ENCODE measurements at places on chromosomes 6 and 20.

DNA sequence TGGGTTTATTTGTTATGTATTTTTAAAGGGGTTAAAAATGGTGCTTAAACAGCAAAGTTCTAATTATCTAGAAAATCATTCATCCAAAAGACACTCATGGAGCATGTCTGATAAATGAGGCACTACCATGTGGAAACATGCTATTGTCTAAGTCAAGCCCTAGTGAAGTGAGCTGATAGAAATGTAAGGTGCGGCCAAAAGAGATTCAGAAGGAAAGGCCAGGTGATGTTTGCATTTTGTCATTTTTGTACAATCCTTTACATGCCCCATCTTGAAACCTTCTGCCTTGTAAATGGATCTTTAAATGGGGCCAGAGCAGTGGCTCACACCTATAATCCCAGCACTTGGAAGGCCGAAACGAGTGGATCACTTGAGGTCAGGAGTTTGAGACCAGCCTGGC lies 77.3 kb downstream of the PLCG1 start:
- no peak for ATAC-seq

GRCh38 chr20:44247131-44247571 lies at the start of gene GDAP1L1:
Gene GDAP1L1, plus strand, starts transcription at chr20:44247308. Its CDS starts 27 bp downstream, at chr20:44247335.
- ATAC-seq, result peak; percentile 65

- no peak for ATAC-seq
Measured at GRCh38 chr20:23873370-23874015, 6.1 kb downstream of the CST5 start.

GRCh38 chr20:1346315-1346969 lies 17.5 kb upstream of the SDCBP2 start:
- ATAC-seq, result no peak

- no peak for ATAC-seq
Measured at GRCh38 chr6:85461798-85462170, 11.9 kb downstream of the NT5E start.

DNA sequence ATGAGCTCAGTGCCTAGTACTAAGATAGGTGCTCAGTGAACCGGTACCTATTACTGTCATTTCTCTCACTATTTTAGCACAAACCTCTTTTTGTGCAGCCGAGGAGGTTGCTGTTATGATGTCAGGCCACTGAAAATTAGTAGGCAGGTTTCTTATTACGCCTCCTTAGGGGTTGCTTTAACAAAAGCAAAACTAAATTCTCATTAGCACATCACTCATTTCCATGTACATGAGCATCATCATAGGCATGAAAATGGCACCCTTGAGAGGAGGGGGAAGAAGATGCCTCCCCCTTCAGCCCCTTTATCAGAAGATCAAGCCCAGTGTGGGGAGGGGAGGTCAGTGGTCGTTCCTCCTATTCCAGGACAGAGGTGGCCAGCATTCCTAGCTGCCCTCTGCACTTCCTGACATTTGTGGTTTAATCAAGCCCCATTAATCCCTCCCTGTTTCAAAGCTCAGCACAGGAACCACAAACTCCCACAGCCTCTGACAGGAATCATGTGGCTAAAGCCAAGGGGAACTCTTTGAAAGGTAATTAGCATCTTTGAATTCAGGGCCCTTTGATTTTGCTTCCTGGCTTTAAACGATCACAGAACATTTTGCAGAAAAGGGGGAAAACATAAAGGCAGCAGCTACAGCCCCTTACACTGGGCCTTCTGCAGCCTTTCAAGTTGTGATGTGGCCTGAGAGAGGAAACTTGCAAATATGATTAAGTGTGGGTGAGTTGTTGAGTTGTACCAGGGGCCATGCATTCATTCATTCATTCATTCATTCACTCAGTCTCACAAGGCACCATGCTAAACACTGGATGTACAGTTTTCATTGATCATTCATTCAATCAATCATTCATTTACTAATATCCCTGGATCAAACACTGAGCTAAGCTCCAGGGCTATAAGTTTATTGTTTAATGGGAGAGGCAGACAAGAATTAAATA lies 31.9 kb upstream of the PSMF1 start:
- no peak for ATAC-seq

GRCh38 chr6:87747646-87748045 lies 45.6 kb upstream of the AKIRIN2 start:
- no peak for ATAC-seq

DNA sequence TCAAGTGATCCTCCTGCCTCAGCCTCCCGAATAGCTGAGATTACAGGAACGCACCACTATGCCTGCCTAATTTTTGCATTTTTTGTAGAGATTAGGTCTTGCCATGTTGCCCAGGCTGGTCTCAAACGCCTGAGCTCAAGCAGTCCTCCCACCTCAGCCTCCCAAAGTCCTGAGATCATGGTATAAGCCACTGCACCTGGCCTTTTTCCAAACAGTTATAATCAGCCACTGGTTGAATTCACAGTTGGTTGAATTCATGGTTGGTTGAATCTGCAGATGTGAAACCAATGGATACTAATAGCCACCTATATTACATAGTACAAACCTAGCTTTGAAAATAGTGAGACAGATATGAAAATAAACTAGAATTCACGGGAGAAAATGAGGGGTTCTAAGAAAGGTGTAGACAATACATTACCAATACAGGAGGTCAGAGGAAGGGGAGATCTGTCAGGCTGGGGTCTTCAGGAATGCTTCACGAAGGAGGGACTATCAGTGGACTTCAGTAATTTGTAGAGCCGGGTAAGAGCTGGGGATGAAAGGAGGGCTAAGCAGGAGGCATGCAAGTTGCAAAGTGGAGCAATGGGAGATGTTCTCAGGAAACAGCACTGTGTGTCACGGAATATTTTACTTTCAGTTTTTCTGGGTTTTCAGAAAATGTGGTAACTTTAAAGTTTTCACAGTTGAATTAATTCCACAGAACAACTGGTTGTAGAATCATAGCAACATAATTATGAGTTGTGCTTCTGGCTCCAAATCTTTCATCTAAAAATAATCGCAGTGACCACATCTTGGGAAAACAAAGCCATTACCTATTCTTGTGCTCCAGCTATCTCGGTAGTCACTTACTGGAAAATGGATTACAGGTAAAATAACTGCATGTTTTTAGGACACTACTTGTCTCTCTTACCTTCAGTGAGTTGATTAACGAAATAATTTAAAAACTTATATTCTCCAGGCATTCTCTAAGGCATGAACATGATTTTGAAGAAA lies 12.9 kb upstream of the CEP85L start:
- ATAC-seq, result no peak

GRCh38 chr6:35486005-35486925 lies 10.6 kb downstream of the TEAD3 start:
- ATAC-seq, result no peak

DNA sequence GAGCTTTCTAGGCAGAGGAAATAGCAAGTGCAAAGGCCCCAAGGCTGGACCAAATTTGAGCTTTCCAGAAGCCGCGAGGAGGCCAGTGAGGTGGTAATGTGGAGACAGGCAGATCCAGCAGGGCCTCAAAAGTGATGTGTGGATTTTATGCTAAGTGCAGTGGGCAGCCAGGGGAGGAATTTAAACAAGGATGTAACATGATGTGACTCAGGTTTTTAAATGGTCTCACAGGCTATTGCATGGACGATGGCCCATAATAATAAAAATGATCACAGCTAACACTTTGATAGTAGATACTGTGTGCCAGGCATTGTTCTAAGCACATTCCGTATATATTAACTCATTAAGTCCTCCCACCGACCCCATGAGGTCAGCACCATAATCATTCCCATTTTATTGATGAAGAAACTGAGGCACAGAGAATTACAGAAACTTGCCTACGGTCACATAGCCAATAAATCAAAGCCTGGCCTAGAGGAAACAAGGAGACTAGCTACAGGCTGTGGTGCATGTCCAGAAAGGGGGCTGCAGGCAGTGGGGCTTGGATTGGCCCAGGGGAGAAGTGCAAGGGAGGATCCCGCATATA lies 18.0 kb upstream of the PREX1 start:
- ATAC-seq, result no peak

GRCh38 chr6:32152769-32153563 lies 975 bp upstream of the PPT2 start:
- ATAC-seq, result peak; percentile 61

DNA sequence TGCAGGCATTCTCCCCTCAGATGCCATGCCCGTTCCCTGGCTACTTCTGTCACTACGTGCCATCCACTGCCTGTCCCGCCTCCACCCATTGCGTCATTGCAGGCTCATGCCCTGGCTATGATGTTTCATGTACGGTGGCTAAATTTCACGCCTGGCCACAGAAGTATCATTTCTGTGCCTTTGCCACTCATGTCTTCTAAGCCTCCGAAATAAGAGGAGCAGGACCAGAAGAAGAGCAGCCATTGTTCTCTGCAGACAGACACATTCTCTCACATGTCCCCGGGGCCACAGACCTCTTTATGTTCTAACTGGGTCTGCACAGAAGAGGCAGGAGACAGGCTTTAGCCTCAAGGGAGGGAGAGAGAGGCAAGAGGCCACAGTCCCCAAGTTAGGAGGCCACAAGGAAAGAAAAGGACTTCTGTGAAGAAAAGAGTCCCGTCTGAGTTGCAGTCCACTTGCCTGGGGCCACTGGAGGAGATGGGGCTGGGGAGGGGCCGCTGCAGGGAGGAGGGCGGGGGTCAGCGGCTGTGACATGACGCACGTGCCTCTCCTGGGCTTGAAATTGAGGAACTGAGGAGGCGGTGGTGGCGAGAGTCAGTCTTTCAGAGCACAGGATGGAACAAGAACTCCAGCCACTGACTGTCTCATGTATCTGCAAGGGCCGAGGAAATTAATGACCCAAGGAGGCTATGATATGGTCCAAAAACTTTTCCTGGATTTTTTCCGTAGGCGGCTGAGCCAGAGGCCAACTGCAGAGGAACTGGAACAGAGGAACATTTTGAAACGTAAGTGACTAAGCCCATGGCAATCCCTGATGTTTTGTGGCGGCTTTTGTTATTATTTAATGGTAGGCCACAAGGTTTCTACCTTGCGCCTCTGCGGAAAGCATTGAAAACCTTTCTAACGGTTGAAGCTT lies 55.9 kb downstream of the TBC1D7 start:
- ATAC-seq, result no peak

DNA sequence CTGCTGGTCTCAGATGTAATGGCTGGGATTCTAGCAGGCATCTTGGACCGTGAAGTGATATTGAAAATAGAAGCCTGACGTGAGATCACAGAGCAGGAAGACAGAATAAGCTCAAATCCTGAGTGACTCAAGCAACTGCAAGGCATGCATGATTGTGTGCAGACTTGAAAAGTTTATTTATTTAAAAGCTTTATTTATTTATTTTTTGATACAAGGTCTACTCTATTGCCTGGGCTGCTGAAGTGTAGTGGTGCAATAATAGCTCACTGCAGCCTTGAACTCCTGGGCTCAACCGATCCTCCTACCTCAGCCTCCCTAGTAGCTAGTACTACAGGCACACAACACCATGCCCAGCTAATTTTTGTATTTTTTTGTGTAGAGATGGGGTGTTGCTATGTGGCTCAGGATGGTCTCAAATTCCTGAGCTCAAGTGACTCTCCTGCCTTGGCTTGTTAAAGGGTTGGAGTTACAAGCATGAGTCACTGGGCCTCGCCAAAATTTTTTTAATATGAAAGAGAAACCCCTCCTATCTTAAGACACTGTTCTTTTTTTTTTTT lies 40.1 kb upstream of the RNF144B start:
- ATAC-seq, result peak; percentile 34

DNA sequence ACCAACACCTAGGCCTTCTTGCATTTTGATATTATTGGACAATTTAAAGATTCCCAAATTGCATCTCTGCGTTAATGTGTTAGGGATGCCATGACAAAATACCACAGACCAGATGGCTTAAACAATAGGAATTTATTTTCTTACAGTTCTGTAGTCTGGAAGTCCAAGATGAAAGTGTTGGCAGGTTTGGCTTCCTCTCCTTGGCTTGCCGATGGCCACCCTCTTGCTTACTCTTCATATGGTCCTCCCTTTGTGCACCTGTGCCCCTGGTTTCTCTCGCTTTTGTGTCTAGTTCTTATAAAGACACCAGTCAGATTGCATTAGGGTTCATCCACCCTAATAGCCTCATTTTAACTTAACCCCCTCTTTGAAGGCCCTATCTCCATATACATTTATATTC lies 842.4 kb upstream of the FLRT3 start:
- no peak for ATAC-seq

DNA sequence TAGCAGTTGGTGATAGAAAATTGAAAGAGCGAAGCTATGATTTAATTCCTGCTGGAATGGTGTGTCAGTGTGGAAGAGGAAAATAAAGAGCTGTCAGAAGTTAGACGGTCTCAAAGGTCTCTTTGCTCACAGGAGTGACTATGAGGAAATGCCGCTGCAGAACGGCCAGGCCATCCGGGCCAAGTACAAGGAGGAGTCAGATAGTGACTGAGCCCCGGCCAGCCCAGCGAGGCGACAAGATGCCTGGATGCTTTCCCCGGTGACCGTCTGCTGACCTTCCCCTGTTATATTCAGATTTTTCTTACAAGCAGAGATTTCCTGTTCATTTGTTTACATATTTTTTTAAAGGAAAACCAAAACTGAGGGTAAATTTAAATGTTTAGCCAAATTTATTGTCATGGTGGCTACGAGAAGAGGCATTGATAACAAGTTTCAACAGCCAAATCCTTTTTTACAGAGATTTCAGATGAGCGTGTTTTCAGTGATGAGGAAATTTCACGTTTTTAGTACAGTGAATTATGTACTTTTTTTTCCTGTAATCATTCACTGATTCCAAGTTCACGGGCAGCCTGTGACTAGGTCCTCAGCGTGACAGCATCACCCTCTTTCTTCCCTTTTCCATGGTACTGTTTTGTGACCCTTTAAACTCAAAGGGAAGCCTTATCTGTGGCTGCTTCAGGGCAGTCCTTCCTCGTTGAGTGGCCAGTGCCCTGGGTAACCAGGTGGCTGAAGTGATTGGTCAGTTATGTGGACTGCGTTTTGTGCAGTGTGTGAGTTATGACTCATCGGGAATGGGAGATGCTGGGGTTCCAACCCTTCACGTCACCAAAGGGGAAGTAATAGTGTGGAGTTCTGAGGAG lies 12.6 kb downstream of the DYNLT1 start:
- peak; percentile 91 for ATAC-seq

DNA sequence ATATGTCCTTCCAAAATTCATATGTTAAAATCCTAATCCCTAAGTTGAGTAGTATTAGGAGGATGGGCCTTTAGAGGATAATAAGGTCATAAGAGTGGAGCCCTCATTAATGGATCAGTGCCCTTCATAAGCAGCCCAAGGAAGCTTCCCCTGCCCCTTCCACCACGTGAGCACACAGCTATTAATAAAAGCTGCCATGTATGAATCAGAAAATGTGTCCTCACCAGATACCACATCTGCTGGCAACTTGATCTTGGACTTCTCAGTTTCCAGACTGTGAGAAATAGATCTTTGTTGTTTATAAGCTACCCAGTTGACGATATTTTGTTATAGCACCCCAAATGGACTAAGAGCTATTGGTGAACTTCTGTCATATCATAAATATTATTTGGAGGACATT lies 207.7 kb upstream of the HDDC2 start:
- ATAC-seq, result no peak

GRCh38 chr6:36508532-36508931 lies 38.7 kb downstream of the STK38 start:
- no peak for ATAC-seq
